T-cell (primary cell): ENCODE measurements at places on chromosomes 3 and 15. TPM values are rescaled to one million over a fixed set of nuclear protein-coding genes. Genes with fewer than 3 reads are reported as not detected.

The POPDC2 gene
- 4.7 TPM for total RNA-seq

The SCN11A gene
- 0.12 TPM for total RNA-seq

The SLC9C1 gene
- not detected for total RNA-seq

The MORC1 gene
- not detected for total RNA-seq

The MASP1 gene
- total RNA-seq = not detected

The BCL6 gene
- total RNA-seq = 29.3 TPM

The CAPN3 gene
- total RNA-seq = 15.8 TPM

The APEH gene
- total RNA-seq = 162 TPM

The LAMB2 gene
- total RNA-seq = 0.25 TPM

The SPTBN5 gene
- total RNA-seq = 2.2 TPM

- DNase-seq = no peak
- no peak overlapping the region for H3K4me3 ChIP-seq
- no peak overlapping the region for H3K27ac ChIP-seq
- peaks cover 17% of the 10 kb centered on the region for H3K4me1 ChIP-seq
- H3K27me3 ChIP-seq = no peaks in the 10 kb centered on the region
Measured at GRCh38 chr3:16266714-16267113, 1.7 kb downstream of the OXNAD1 start.

DNA sequence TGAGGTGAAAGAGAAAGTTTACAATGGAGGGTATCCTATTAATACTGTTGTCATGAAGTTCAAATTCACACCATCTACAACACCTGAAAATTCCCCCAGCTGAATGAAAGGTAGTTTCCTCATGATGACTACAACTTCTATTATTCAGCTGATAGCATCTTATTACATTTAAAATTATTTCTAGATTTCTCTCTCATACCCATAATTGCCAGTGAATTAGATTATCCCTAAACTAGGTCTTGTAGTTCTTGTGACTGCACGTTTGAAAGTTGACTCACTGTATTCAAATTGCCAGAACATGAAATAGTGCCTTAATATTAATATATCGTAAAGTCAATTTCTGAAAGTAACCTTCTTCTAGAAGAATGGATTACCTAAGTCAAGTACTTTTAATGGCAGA is 82.4 kb downstream of the FBXL22 start:
- no peak overlapping the region for H3K4me3 ChIP-seq
- no peak overlapping the region for H3K27ac ChIP-seq
- no peak for DNase-seq
- H3K4me1 ChIP-seq = no peaks in the 10 kb centered on the region
- no peaks in the 10 kb centered on the region for H3K36me3 ChIP-seq
- no peaks in the 10 kb centered on the region for H3K27me3 ChIP-seq

GRCh38 chr15:100221471-100222348 is 120.1 kb downstream of the ADAMTS17 start:
- no peaks in the 10 kb centered on the region for H3K27me3 ChIP-seq
- no peak for DNase-seq
- no peak overlapping the region for H3K4me3 ChIP-seq
- no peaks in the 10 kb centered on the region for H3K36me3 ChIP-seq
- H3K27ac ChIP-seq = no peak overlapping the region

DNA sequence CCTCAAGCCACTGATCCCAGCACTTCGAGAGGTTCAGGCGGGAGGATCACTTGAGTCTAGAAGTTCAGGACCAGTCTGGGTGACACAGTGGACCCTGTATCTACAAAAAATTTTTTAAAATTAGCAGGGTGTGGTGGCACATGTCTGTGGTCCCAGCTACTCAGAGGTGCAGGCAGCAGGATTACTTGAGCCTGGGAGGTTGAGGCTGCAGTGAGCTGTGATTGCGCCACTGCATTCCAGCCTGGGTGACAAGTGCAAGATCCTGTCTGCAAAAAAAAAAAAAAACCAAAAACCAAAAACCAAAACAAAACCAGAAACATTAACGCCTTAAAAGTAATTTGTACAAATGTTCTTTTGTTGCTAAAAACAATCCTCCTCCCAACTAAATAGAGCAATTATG is 27.9 kb upstream of the SLC12A8 start:
- no peak overlapping the region for H3K27ac ChIP-seq
- no peak overlapping the region for H3K4me3 ChIP-seq
- no peaks in the 10 kb centered on the region for H3K36me3 ChIP-seq
- H3K27me3 ChIP-seq = no peaks in the 10 kb centered on the region
- H3K4me1 ChIP-seq = no peaks in the 10 kb centered on the region

DNA sequence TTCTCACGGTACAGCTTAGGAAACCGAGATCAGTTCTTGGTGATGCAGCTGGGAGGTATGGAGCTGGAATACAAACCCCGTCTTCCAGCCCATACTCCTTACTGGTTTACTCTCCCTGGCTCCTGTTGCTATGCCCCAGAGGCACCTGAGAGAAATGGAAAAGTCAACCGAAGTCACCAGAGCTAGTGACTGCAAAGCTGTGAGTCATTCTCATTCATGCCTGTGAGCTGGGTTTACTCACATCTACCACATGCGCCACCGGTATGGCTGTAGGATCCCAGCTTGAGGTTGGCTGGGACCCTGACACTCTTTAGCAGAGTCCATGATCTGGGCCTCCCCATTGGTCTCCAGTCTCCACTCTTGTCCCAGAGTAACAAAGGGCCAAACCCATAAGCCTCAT is 111.5 kb upstream of the ETV5 start:
- no peak overlapping the region for H3K4me3 ChIP-seq
- no peaks in the 10 kb centered on the region for H3K36me3 ChIP-seq
- H3K27me3 ChIP-seq = peaks cover 5% of the 10 kb centered on the region
- DNase-seq = no peak
- H3K4me1 ChIP-seq = no peaks in the 10 kb centered on the region

DNA sequence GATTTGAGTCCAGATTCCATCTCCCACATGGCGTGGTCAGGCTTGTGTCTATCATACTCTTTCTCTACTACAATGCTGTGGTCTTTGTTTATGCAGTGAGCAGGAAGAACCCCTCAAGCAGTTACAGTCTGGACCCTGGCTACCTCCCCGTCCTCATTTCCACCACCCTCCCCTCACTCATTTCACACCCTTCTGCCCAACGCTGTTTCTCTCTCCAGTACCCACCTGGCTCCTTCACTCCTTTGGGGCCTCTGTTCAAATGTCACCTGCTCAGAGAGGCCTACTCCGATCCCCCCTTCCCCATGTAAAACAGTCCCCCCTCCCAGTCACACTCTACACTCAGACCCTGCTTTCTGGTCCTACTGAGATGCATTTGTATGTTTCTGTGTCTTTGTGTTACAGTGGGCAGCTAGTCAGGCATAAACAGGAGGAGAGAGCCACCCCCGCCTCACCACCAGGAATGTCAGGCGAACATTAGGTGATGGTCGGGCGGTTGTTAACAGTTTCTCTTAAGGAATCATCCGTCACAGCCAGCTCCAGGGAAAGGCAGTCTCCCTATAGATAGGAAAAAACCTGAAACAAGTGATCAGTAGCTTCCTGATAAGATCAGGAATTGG is 53.7 kb upstream of the CA12 start:
- no peak overlapping the region for H3K27ac ChIP-seq
- DNase-seq = no peak
- no peaks in the 10 kb centered on the region for H3K27me3 ChIP-seq
- peaks cover 27% of the 10 kb centered on the region for H3K4me1 ChIP-seq
- no peaks in the 10 kb centered on the region for H3K36me3 ChIP-seq

GRCh38 chr15:99324082-99324620 is 72.9 kb downstream of the LRRC28 start:
- H3K4me1 ChIP-seq = no peaks in the 10 kb centered on the region
- H3K27me3 ChIP-seq = no peaks in the 10 kb centered on the region
- no peak overlapping the region for H3K27ac ChIP-seq

DNA sequence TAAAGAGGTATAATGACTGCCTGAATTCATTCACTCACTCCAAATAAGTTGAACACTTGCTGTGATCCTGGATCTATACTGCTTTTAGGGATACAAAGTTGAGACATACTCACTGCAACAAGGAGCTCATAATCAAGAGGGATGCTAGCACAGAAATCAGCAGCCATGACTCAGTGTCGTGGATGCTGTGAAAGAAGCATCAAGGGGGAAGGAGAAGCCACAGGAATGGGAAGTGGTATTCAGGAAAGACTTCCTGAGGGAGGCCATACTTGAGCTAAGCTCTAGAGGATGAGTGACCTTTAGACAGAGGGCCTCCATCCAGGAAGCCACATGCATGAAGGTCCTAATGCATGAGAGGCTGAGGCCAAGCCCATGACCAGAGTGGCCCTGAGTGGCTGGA is 245.7 kb upstream of the RORA start:
- no peak overlapping the region for H3K4me3 ChIP-seq
- H3K27me3 ChIP-seq = no peaks in the 10 kb centered on the region
- H3K36me3 ChIP-seq = no peaks in the 10 kb centered on the region

- H3K36me3 ChIP-seq = no peaks in the 10 kb centered on the region
- H3K4me1 ChIP-seq = peaks cover 19% of the 10 kb centered on the region
- peak overlapping the region; percentile 70 for H3K27ac ChIP-seq
- peak overlapping the region; percentile 95 for H3K4me3 ChIP-seq
- peak; percentile 38 for DNase-seq
- no peaks in the 10 kb centered on the region for H3K27me3 ChIP-seq
Measured at GRCh38 chr15:68054628-68055223, 611 bp downstream of the PIAS1 start.

GRCh38 chr3:50525987-50526386 is 22.6 kb upstream of the CACNA2D2 start:
- peak; percentile 19 for DNase-seq
- no peaks in the 10 kb centered on the region for H3K4me1 ChIP-seq
- no peak overlapping the region for H3K27ac ChIP-seq
- H3K4me3 ChIP-seq = no peak overlapping the region
- peaks cover 46% of the 10 kb centered on the region for H3K27me3 ChIP-seq

- H3K4me1 ChIP-seq = no peaks in the 10 kb centered on the region
- no peaks in the 10 kb centered on the region for H3K36me3 ChIP-seq
- no peaks in the 10 kb centered on the region for H3K27me3 ChIP-seq
- H3K4me3 ChIP-seq = no peak overlapping the region
- H3K27ac ChIP-seq = no peak overlapping the region
Measured at GRCh38 chr3:66093981-66094380, 55.3 kb upstream of the MAGI1 start.

GRCh38 chr3:20914310-20914709 is 728.3 kb upstream of the SGO1 start:
- H3K4me3 ChIP-seq = no peak overlapping the region
- H3K27me3 ChIP-seq = peaks cover 3% of the 10 kb centered on the region
- H3K36me3 ChIP-seq = no peaks in the 10 kb centered on the region
- no peaks in the 10 kb centered on the region for H3K4me1 ChIP-seq
- no peak for DNase-seq

DNA sequence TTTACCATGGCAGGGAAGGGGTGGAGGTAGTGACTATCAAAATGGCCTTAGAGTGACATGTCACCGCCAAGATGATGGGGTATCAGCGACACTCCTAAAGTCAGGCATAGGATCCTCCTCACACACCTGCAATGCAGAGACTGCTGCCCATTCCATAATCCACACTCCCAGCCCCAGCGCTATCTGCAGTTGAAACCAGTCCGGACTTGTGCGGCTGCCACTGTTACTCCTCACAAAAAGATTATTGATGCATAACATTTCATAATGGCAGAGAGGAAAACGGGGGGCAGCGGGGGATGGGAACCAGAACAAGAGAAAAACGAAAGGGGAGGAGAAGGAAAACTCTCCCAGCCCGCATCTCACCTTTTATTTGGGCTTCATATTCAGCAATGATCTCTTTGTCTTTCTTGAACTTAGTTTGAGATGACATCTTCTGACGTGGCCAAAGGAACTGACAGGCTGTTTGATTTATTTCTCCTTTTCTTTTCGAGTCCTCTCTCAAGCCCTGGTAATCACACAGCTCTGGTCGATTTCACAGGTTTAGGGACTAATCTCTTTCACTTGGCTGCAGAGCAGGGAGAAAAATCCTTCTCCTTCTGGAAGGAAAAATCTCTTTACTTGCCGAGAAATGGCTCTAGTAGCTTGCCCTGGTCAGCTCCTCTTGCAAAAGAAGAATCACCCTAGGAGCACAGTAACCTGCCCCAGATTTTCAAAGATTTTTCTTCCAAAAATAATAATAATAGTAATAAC is 749 bp downstream of the SRGAP3 start:
- no peak for DNase-seq
- peaks cover 12% of the 10 kb centered on the region for H3K27me3 ChIP-seq
- H3K36me3 ChIP-seq = no peaks in the 10 kb centered on the region
- H3K27ac ChIP-seq = no peak overlapping the region
- H3K4me1 ChIP-seq = peaks cover 27% of the 10 kb centered on the region
- H3K4me3 ChIP-seq = peak overlapping the region; percentile 64

GRCh38 chr15:66891776-66892175 is 173.6 kb upstream of the SMAD3 start:
- no peaks in the 10 kb centered on the region for H3K36me3 ChIP-seq
- no peak for DNase-seq
- H3K4me1 ChIP-seq = no peaks in the 10 kb centered on the region
- no peak overlapping the region for H3K4me3 ChIP-seq
- no peaks in the 10 kb centered on the region for H3K27me3 ChIP-seq

GRCh38 chr3:42906070-42906847 is at the start of gene ZNF662:
Gene ZNF662, plus strand, starts transcription at chr3:42906142. Its CDS starts 1,973 bp downstream, at chr3:42908115.
- peak within 1 kb of the TSS; percentile 60 for H3K4me3 ChIP-seq
- DNase-seq = peak; percentile 16
- H3K36me3 ChIP-seq = no peaks in the 10 kb centered on the region
- H3K4me1 ChIP-seq = peaks cover 14% of the 10 kb centered on the region
- H3K27ac ChIP-seq = no peak within 1 kb of the TSS

- no peak overlapping the region for H3K27ac ChIP-seq
- H3K4me1 ChIP-seq = no peaks in the 10 kb centered on the region
- H3K4me3 ChIP-seq = no peak overlapping the region
- H3K36me3 ChIP-seq = no peaks in the 10 kb centered on the region
- no peaks in the 10 kb centered on the region for H3K27me3 ChIP-seq
Measured at GRCh38 chr3:135997554-135998320, 32.2 kb downstream of the PPP2R3A start.

DNA sequence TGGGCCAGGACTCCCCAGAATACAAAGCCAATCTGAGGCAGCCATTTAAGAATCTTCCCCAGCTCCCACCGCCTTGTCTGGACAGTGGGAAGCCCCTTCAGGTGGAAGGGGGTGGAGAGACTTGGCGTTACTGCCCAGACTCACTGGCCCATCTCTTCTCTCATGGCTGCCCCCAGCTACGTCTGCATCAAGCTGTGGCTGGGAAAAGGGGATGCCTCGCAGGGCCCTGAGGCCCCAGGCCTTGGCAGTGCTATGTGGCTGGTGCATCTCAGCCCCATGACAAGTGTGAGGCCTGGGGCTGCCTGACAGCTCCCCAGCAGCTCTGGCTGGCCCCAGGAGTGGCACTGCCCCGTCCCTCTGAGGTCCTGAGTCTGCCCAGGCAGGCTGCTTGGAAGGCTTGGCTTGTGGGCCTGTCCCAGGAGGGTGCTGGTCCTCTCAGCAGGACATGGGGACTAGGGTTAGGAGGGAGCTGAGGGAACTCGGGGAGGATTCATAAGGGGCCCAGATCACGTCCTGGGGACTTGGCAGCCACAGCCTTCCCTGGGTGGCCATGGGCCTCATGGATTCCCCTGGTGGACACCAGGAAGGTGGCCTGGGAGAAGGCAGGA is 20.2 kb upstream of the SLC41A3 start:
- H3K4me3 ChIP-seq = no peak overlapping the region
- peaks cover 21% of the 10 kb centered on the region for H3K27me3 ChIP-seq
- no peak for DNase-seq
- peaks cover 3% of the 10 kb centered on the region for H3K4me1 ChIP-seq

- H3K27ac ChIP-seq = peak overlapping the region; percentile 38
- H3K4me1 ChIP-seq = no peaks in the 10 kb centered on the region
- no peaks in the 10 kb centered on the region for H3K36me3 ChIP-seq
- peak; percentile 45 for DNase-seq
- H3K27me3 ChIP-seq = no peaks in the 10 kb centered on the region
Measured at GRCh38 chr15:66115568-66116206, 137.9 kb downstream of the MEGF11 start.
